ENCODE measurements at places on chromosomes 2 and 18.

DNA sequence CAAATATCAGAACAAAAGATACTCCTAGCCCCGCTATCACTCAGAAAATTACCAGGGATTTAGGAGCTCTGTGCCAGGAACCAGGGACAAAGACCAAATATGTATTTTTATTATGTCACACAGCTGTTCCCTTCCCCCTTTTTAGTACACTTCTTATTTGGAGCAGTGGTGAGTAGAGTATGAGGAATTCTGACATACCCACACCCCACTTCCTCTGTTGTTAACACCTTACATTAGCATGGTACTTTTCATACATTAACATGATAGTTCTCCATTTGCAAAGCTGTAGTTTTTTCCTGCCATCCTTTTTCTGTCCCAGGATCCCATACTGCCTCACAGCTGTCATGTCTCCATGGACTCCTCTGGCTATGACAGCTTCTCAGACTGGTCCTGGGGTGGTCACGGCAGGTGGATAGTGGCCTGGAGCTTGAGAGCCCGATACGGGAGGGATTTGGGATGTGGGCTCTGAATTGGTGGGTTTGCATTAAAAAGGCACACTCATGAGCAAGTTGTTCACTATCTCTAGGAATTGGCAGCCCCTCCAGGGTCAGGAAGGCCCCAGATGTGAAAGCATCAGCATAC lies 100.2 kb downstream of the SH3RF3 start:
- H3K27me3 ChIP-seq = peaks cover 21% of the 10 kb centered on the region
- H3K4me1 ChIP-seq = peaks cover 7% of the 10 kb centered on the region
- no peak for DNase-seq
- H3K27ac ChIP-seq = no peak overlapping the region
- H3K4me3 ChIP-seq = no peak overlapping the region

- no peaks in the 10 kb centered on the region for H3K27me3 ChIP-seq
- no peak for DNase-seq
- peaks cover 77% of the 10 kb centered on the region for H3K36me3 ChIP-seq
- no peak overlapping the region for H3K4me3 ChIP-seq
- H3K27ac ChIP-seq = no peak overlapping the region
Measured at GRCh38 chr2:84838434-84839145, 42.3 kb downstream of the TRABD2A start.

DNA sequence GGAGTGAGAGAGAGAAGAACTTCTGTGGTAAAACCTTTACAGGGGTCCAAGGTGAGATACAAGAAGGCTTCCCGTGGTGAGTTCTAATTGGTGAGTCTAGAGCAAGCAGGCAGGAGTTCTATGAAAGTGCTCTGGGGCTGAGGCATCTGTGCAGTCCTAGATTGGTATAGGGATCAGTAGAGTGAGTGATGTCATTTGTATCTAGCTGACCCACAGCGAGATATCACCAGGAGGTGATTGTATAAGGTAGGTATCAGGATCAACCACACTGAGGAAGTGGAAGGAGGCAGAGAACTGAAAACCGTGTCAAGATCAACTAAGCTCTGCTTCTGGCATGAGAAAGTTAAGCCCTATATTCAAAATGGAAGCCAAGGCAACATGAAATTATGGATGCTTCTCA lies 1648.9 kb upstream of the TMEFF2 start:
- no peaks in the 10 kb centered on the region for H3K4me1 ChIP-seq
- H3K27ac ChIP-seq = no peak overlapping the region
- no peak for DNase-seq
- H3K27me3 ChIP-seq = no peaks in the 10 kb centered on the region
- H3K36me3 ChIP-seq = no peaks in the 10 kb centered on the region
- no peak overlapping the region for H3K4me3 ChIP-seq

DNA sequence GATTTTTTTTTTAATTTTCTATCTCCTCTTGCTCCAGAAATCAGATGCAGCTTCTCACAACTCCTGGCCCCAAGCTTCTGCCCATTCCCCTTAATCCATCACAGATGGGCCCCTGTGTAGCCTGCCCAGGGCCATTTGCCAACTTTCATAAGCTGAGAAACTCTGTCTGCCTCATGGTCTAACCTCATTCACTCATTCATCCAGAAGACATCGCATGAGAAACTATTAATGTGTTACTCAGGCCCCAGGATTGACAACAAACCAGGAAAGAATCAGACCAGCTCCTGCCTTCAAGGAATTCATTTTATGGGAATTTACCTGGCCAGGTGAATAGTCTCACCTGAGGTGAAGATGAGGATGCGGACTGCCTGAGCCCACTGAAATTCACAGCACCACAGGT lies 35.0 kb downstream of the SLC14A2 start:
- no peak for DNase-seq
- no peak overlapping the region for H3K27ac ChIP-seq
- peaks cover 11% of the 10 kb centered on the region for H3K4me1 ChIP-seq
- H3K36me3 ChIP-seq = no peaks in the 10 kb centered on the region
- peaks cover 23% of the 10 kb centered on the region for H3K27me3 ChIP-seq

- H3K4me1 ChIP-seq = peaks cover 27% of the 10 kb centered on the region
- peaks cover 3% of the 10 kb centered on the region for H3K36me3 ChIP-seq
- peak overlapping the region; percentile 56 for H3K4me3 ChIP-seq
- H3K27ac ChIP-seq = no peak overlapping the region
Measured at GRCh38 chr2:100818003-100818605, 1.8 kb upstream of the NPAS2 start.

- H3K4me3 ChIP-seq = no peak overlapping the region
- H3K36me3 ChIP-seq = no peaks in the 10 kb centered on the region
- no peaks in the 10 kb centered on the region for H3K4me1 ChIP-seq
- peaks cover 42% of the 10 kb centered on the region for H3K27me3 ChIP-seq
- DNase-seq = no peak
Measured at GRCh38 chr2:238831177-238831576, 16.7 kb upstream of the TWIST2 start.

- no peaks in the 10 kb centered on the region for H3K36me3 ChIP-seq
- no peak for DNase-seq
- H3K4me1 ChIP-seq = no peaks in the 10 kb centered on the region
- no peak overlapping the region for H3K27ac ChIP-seq
Measured at GRCh38 chr2:188378371-188378950, 86.8 kb downstream of the GULP1 start.

- H3K4me1 ChIP-seq = no peaks in the 10 kb centered on the region
- H3K27ac ChIP-seq = no peak overlapping the region
- DNase-seq = no peak
- no peak overlapping the region for H3K4me3 ChIP-seq
Measured at GRCh38 chr2:137178951-137179377, 413.6 kb downstream of the THSD7B start.

- H3K27ac ChIP-seq = no peak overlapping the region
- peaks cover 72% of the 10 kb centered on the region for H3K27me3 ChIP-seq
- H3K4me1 ChIP-seq = peaks cover 15% of the 10 kb centered on the region
- H3K4me3 ChIP-seq = peak overlapping the region; percentile 56
- peaks cover 3% of the 10 kb centered on the region for H3K36me3 ChIP-seq
Measured at GRCh38 chr18:48409591-48410094, 460 bp upstream of the ZBTB7C start.
